BJ (cell line): ENCODE measurements at places on chromosomes 5 and 9. TPM values are rescaled to one million over a fixed set of nuclear protein-coding genes. Genes with fewer than 3 reads are reported as not detected.

DNA sequence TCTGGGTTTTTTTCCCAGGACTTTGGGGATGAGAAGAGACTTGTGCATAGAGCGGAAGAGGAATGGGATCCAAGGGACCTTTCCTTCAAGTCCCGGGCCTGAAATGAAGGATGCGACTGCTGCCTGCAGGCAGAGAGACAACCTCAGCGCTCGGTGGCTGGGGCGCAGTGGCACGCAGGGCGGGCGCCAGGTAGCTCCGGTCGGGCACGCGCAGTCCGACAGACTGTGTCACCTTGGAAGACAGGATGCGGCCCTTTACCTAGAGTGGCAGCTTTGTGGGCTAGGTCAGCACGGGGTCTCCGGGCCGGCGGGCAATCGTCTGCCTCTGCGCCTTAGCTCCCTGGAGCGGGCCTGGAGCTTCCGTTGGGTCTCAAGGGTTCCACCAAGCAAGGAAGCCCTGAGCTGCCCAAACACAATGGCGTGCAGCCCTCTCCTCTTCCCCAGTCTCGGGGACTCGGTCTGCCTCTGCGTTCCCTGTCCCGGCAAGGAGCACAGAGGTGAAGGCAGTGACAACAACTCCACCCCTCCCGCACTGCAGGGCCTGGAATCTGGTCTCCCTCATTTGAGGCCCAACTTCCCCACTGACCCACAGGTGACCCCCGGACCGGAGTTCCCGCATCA lies 6.0 kb downstream of the BARX1 start:
- DNase-seq: no peak

DNA sequence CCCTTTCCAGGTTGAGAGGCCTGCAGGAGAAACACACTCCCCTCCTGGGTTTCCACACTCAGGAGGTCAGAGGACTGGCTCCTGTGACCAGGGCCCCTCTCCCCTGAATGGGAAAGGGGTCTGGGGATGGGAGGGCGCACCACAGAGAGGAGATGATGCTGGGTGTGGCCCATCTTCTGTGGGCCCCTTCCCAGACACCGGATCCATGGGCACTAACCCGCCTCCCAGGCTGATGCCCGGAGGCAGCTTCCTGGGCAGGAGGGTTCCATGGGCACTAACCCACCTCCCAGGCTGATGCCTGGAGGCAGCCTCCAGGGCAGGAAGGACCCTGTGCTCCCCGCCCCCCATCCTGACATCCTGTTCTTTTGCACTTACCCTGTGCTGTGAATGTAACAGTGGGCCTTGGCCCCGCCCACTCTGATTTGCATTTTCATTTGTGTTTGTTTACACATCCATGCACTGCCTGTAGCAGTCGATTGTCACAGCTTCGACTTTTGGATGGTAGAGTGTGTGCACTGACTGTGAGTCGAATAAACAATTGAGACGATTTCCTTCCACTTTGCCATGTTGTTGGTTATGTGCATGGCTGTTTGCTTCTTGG lies 9.3 kb upstream of the DOLPP1 start:
- no peak for DNase-seq

- no peak for DNase-seq
Observed at GRCh38 chr5:2742921-2743679, 8.4 kb downstream of the IRX2 start.

- no peak for DNase-seq
Observed at GRCh38 chr9:131874447-131874846, 134.6 kb upstream of the RAPGEF1 start.

- peak; percentile 38 for DNase-seq
Observed at GRCh38 chr5:111737716-111738115, 19.3 kb downstream of the NREP start.

DNA sequence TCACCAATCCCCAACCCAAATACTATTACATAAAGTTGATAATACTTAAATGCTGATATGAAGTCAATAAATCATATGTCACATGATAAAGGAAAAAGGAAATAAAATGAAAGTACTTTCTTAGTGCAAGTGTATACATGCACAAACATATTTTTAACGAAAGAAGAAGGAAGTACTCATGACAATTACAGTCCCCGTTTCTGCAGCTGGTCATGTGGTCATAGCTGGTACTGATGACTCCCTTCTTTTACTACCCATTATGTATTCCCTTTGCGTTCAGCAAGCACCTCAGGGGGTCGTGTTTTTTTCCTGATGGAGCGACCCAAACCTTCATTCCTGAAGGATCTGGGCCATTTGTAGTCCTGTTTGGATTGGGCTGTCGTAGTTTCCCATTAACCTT lies 27.3 kb downstream of the CENPP start:
- DNase-seq: no peak

GRCh38 chr9:130483371-130483971 lies 38.7 kb downstream of the ASS1 start:
- DNase-seq: no peak

DNA sequence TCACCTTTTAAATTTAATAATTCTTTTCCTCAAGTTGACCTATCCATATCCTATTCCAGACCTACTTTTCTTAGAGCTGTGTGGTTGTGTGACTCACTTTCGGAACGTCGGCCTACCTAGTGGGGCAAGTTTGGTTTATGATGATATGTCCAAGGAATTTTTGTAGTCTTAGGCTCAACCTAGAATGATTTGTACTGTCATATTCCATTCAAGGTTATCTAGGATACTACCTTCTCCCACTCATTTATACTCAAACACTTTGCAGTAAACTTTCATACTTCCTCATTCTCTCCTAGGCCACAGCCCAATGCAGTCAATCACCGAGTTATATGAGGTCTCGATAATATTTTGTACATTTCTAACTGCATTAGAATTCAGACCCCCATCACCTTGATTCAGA lies 61.9 kb downstream of the PIK3R1 start:
- DNase-seq: no peak

GRCh38 chr5:14240359-14240758 lies 97.2 kb downstream of the TRIO start:
- peak; percentile 41 for DNase-seq

- no peak for DNase-seq
Observed at GRCh38 chr5:150489360-150490295, 18.3 kb upstream of the NDST1 start.

GRCh38 chr5:139667001-139667729 lies 19.0 kb downstream of the CXXC5 start:
- DNase-seq: no peak

Gene VLDLR
- polyA plus RNA-seq: 34.4 and 45.6 TPM in 2 replicates

Gene CCL19
- not detected in 2 replicates for polyA plus RNA-seq

Gene TTC16
- 0.02 and 0.07 TPM in 2 replicates for polyA plus RNA-seq

Gene IGFBPL1
- 0.37 and 0.69 TPM in 2 replicates for polyA plus RNA-seq

Gene PCDHB7
- polyA plus RNA-seq: 0.31 and 0.44 TPM in 2 replicates

Gene PITX1
- polyA plus RNA-seq: 9.1 and 14.3 TPM in 2 replicates

Gene SHISAL2B
- polyA plus RNA-seq: not detected in 2 replicates
